Activated CD4-positive, alpha-beta T cell treated with anti-CD3 and anti-CD28 coated beads, Interleukin-2, Interleukin-4, amounts not matched to agents 100 ng/mL and 50 ng/mL, durations not matched to agents 16 hours and 8 hours (primary cell): ENCODE measurements at places on chromosomes 6 and 20.

DNA sequence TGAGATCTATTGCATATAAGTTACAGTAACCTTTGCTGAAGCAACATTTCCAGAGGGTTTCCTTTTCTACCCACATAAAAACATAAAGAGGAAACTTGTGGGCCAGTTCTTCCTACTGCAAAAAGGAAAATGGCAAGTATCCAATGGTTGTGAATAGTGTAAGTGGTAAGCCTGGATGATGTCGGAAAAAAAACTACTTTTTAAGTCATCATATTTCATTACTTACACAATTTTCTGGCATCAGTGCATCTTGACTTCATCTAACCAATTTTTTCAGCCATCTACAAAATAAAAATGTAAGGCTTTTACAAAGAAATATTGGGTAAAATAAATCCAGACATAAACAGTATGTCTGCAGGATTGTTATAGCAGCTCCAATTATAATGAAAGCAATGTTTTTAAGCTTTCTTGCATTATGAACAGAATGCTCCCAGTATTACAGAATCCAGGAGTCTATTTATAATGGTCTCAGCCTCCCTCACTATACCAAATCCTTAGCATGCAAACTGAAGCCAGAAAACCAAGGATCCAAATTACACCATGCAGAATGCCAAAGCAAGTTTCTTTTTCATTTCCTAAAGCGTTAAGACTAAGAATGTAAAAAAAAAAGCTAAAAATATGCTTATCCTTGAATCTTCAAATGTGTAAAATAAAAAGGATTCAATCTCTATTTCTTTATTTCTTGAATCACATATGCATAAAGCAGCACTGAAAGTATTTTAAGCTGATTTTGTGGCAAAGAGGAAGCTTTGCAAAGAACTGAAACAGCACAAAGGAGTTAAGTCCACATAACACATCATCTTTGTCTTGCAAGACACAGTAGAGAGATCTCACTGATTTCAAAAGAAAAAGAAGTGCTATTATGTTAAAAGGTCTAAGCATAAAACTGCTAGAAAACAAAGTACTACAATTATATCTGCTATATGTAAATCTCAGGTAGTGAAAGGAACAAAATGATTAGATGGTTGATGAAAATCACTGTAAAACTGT, 126.8 kb upstream of the HMGCLL1 start:
- no peak for DNase-seq

DNA sequence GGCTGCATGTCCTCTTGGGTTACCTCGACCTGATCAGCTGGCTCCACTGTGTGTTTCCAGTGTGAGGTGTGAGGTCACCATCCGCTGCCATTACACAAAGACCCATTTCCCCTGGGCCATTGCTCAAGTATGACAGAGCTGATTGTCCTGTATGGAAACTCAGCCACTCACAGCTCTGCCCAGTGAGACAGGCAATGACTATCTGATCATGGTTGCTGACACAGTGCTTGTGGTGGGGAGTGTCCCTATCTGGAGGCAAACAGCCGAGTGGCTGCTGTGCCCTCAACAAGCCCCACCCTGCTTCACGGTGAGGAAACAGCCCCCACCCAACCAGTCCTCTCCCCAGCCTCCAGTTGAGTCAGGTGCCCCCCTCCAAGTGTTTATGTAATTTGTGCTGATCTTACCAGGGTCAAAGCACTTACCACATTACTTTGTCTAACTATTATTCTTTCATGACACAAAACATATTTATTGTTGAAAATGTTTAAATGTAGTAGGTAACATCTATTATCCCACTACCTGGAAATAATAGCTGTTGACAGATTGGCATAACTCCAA, 11.7 kb upstream of the MAPK13 start:
- peak; percentile 50 for DNase-seq

DNA sequence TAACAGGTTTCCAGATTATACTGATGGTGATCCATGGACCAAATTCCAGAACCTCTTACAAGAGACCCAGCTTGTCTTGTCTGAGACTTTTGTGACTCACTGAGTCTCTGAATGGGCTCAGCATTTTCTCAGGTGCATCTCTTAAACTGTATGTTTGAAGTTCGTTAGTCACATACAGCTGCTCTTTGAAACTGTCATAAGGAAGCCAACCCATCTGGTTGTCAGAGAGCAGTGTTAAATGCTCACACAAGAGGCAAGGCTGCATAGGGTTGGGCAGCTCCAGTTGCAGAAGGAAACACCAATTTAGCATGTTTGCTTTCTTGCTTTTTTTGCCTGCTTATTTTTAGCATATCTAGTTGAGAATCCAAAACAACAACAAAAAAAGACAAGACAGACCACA, 47.1 kb downstream of the TRIM27 start:
- DNase-seq, result no peak

GRCh38 chr20:36010076-36010475, 41.7 kb downstream of the CNBD2 start:
- DNase-seq, result no peak

GRCh38 chr6:12909833-12910232, 193.3 kb downstream of the PHACTR1 start:
- DNase-seq, result no peak

- DNase-seq, result no peak
Measured at GRCh38 chr6:16618962-16619361, 142.3 kb downstream of the ATXN1 start.

GRCh38 chr6:83948851-83949250, 84.7 kb upstream of the MRAP2 start:
- no peak for DNase-seq

DNA sequence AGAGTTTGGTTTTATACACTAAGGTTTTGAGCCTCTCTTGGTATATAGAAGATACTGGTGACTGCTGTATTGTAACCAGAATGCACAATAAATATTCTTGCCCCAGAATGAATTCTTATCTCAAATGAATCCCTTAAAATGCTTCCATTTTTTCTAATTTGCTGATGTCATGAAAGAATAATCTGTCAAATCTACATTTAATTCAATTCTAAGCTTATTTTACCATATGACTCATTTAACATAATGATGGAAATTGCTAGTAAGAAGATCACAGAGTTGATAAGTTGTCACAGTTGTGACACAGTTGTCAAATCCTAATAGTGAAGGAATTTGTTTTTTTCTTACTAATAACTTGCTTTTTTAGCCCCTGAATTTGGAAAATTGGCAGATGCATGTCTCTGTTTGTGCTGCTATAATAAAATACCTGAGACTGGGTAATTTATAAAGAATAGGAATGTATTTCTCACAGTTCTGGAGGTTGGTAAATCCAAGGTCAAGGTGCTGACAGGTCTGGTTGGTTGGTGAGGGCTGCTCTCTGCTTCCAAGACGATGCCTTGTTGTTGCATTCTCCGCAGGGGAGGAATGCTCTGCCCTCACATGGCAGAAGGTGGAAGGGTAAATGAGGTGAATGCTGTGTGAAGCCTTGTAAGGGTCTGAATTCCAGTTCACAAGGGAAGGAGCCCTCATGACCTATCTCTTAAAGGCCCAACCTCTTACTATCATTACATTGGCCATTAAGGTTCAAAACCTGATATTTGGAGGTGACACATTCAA, 4.7 kb downstream of the ECT2L start:
- no peak for DNase-seq

GRCh38 chr6:158808442-158808833, 10.7 kb downstream of the EZR start:
- no peak for DNase-seq

DNA sequence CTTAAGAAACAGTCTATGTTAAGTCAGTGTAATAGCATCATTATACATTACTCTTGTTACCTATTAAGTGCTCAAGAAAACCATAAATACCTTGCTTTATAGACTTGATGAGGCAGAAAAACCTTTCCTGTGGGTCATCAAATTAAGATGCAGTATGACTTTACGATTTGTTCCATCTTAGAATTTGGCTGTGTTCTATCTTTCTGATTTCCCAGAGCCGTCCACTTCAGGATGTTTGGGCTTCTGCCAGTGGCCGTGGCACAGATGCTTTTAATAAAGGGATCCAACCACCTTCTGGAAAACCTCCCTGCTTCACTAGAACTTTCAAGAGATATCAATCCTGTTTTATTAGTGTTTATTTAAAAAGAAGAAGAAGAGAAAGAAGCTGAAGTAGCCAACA, 71.2 kb downstream of the PDE7B start:
- no peak for DNase-seq

DNA sequence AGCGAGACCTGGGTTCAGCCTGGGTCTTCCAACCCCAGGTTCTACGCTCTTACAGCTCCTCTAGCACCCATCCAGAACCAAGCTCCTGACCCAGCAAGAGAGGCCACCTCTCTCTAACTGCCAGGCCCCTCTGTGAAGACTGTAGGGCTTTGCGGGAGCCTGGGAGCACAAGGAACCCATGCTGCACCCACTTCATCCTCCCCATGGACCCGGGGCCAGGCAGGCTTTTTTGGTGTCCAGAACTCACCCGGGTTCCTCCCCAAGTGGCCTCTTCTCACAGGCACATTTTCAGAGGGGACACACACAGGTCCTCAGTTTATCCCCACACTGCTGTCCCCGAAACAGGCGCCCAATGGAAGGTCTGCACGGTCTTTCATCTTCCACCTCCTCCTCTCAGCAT, 145.9 kb downstream of the SYNDIG1 start:
- DNase-seq, result no peak

DNA sequence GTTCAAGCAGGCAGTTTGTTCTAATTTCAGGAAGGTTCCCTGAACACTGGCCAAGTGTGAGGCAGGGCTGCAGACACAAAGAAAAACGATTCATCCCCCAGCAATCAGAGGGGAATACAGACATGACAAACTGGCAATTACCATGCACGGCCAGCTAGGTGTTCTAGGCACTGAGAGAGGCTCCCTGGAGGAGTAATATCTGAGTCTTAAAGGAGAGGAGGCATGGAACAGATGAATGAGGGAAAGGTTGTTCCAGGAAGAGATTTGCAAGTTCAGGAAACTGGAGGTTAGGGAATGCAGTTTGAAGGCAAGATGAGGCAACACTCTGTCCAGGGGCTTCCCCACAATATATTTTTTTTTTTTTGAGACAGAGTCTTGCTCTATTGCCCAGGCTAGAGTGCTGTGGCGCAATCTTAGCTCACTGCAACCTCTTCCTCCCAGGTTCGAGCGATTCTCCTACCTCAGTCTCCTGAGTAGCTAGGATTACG, 11.1 kb downstream of the RRAGD start:
- no peak for DNase-seq

GRCh38 chr20:37781626-37782025, 87.8 kb downstream of the CTNNBL1 start:
- DNase-seq, result no peak

- no peak for DNase-seq
Measured at GRCh38 chr20:33394718-33395117, 6.6 kb downstream of the CDK5RAP1 start.

- DNase-seq, result no peak
Measured at GRCh38 chr6:69816026-69816425, 19.2 kb upstream of the LMBRD1 start.

GRCh38 chr6:125287718-125288117, 14.0 kb downstream of the HDDC2 start:
- DNase-seq, result no peak

DNA sequence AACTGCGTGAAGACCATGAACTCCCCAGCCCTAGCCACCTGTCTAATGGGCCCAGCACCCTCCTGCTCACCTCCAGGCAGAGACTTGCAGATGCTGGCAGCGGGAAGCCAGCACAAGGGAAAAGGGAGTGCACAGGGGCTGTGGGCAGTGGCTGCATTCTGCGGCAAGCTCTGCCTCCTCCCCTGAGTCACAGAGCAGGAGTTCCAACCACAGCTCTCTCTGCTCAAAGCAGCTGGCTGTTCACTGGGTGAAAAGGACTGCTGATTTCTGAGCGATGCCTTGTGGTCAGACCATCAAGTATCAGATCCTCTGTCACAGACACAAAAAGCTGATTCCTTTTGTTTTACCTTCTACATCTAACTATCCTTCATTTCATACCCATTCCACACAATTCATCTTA, 10.5 kb downstream of the NKX2-2 start:
- DNase-seq, result peak; percentile 28

- no peak for DNase-seq
Measured at GRCh38 chr6:139372326-139373153, 1.9 kb downstream of the CITED2 start.

DNA sequence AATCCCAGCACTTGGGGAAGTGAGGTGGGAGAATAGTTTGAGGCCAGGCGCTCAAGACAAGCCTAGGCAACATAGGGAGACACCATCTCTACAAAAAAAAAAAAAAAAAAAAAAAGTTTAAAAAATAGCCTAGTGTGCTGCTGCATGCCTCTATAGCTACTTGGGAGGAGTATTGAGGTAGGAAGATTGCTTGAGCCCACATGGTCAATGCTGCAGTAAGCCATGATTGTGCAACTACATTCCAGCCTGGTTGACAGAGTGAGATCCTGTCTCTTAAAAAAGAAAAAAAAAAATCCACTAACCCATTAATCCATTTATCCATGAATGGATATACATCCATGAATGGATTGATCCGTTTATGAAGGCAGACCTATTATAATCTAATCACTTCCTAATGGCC, 1064.6 kb upstream of the EYS start:
- no peak for DNase-seq

DNA sequence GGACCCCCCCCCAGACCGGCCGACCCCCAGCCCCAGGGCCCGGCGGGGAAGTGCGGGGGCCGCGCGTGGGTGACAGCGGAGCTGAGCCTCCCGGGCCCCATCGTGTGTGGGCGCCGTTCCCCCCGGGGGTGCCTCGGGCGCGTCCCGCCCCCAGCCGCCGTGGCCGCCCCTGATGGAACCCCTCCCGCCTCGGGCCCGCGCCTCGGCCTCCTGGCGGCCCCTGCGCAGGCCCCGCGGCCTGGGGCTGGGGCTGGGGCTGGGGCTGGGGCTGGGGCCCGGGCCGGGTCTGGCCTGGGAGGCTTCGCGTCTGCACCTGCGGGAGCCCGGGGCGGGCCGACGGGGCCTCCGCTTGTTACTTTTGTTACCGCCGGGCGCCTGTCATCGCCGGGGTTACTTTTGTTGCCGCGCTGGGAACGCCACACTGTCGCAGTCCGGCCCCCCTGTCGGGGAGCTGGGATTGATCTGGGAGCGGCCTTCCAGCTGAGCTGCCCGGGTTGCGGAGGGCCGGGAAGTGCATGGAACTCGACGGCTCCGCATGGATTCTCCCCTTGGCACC, 598 bp downstream of the OGFR start:
- no peak for DNase-seq

GRCh38 chr6:118537574-118537973, 10.5 kb upstream of the PLN start:
- no peak for DNase-seq

DNA sequence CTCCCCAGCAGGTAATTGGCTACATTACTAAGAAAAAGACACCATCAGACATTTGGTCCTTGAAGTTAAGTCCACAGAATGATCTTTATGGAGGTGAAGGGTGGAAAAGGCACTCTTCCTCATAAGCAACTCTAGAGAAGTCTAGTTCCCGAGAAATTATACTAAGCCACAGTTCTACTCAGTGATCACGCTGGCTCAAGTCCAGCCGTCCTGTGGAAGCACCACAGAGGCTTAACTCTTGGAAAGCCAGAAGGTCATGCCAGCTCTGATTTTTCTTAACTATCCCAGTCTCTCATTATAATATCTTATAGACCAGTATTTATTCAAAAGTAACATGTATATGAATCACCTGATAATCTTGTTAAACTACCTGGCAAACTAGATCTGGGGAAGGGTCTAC, 258.5 kb downstream of the EYA4 start:
- DNase-seq, result no peak

GRCh38 chr6:155171747-155172449, 91.9 kb upstream of the CLDN20 start:
- DNase-seq, result no peak
